ENCODE measurements at places on chromosomes 3 and 15.

DNA sequence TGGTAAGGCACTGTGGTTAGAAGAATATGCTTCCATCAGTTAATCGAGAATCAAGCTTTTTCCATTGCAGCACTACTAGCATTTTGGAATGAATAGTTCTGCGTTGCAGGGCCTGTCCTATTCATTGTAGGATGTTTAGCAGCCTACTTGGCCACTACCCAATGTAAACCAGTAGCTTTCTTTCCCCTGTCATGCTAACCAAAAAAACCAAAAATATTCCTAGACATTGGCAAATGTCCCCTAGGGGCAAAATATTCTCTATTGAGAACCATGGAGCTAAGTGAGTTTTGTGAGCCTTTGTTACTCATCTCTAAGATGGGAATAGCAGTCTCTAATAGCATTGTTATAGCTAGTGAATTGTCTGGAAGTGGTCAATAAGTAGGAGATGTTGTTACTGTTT lies 187.2 kb downstream of the CADPS start:
- no peak for DNase-seq

DNA sequence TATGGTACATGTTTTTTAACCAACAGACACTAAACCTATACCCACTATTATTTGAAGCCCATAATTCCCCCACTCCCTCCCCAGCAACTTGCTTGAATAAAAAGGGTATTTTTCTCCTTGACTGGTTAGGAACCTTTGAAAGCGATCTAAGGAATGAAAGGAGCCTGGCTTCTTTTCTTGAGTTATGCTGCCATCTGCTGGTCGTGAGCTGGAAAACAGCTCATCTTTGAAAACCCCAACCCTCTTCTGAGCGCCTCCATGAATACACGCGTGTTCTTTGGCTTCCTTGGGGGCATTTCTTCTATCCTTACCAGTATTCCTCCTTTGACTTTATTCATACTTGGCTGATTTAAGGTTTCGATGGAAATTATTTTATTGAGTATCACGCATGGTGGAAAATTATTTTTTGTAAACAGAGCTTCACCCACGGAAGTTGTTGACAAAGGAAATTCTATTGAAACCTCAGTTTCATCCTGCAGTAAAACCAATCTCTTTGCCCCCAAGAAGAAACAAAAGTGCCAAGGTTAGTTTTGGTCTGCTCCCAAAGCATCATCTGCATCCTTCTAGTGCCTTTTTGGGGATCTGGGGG lies 171.6 kb downstream of the SV2B start:
- DNase-seq, result peak; percentile 72

DNA sequence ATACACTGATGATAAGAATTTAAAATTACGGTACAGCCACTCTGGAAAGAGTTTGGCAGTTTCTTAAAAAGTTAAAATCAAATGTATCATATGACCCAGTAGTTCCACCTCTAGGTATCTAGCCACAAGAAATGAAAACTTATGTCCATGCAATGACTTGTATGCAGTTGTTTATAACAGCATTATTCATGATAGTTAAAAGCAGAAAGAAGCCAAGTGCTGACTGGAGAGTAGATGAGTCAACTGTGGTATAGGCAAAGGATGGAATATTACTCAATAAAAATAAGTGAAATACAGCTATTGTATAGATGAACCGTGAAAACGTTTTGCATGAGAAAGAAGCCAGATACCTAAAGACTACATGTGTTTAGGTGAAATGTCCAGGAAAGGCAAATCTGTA lies 14.8 kb downstream of the GPR87 start:
- DNase-seq, result no peak

- no peak for DNase-seq
These were observed 34.4 kb downstream of the CORO2B start for GRCh38 chr15:68612979-68613740.

DNA sequence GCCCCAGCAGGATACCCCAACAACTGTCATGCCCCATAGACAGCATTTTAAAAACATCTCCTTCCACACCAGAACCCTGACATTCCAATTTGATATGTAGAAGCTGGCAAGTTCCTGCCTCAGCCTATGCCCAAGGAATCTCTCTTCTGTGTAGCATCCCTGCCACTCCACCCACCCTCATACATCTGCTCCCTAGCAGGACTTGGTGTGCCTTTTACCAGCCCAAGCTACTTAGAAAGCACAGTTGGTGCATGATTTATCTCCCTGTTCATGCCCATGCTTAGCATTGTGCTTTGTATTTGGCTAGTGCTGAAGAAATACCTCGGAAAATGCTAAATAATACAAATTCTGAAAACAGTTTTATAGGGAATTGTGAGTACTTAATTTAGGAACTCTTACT lies 236.9 kb upstream of the HES1 start:
- DNase-seq, result no peak
